Naive thymus-derived CD8-positive, alpha-beta T cell (primary cell): ENCODE measurements at places on chromosomes 11 and 22.

DNA sequence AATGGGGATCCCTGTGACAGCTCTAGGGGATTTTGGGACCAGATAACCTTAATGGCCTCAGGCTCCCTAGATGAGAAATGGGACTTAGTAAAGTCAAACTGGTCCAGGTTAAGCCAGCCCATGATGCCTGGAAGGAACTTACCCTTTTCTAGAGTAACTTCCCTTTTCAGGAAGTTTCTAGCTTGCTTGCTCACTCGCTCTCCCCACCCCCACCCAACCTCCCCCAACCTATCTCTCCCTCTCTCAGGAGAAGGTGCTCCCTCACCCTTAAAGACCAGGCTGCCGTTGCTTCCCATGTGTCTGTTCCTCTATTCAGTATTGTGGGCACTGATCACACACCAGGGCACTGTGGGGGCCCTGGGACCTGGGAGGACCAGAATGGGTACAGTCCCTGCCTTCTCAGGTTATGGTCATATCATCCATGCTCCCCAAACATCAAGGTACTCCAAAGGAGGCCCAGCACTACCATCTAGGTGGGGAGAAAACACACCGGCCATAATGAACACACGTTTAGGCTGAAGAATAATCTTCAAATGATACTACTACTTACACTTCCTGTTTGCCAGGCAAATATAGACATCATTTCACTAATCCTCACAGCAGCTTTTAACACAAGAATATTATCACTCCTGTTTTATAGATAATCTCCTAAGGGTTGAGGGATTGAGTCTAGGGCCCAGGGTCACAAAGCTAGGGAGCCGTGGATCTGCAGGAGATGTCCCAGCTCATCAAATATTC, 18.2 kb downstream of the KCNQ1OT1 start:
- DNase-seq = no peak

DNA sequence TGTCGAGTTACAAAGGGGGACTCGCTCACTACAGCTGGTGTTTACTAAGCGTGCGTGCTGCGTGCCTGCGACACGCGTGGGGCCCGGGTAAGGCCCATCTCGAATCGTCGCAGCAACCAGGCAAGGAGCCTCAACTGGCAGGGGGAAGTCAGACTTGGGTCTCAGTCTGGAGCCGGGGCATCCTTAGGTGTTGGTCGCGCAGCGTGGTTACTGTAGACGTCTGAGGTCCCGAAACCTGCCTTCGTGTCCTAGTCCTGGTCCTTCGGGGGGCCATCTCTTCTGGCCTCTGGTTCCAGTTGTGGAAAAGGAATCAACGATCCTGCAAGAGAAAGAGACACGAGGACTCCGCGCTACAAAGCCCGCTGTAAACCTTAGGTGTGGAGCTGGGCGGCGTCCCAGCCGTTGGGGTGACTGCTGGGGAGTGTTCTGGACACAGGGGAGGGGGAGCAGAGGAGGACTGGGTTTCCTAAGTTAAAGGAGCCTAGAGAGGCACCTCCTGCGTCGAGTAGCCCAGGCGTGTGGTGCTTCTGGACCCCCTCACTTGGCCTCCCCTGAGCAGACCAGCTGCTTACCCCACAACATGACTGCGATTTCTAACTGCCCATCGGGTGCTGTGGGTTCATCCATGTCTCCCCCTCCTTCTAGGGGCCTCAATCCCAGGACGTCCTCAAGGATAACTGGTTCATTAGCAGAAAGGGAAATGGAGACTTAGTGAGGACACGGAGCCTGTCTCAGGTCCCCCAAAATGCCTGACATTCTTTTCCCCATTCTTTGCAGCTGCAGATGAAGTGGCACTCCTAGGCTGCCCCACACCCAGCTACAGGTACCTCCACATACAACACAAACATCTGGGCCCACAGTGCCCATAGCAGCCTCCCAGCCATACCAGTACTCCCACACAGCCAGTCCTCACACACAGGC, 4.9 kb upstream of the WNT11 start:
- DNase-seq = peak; percentile 40

DNA sequence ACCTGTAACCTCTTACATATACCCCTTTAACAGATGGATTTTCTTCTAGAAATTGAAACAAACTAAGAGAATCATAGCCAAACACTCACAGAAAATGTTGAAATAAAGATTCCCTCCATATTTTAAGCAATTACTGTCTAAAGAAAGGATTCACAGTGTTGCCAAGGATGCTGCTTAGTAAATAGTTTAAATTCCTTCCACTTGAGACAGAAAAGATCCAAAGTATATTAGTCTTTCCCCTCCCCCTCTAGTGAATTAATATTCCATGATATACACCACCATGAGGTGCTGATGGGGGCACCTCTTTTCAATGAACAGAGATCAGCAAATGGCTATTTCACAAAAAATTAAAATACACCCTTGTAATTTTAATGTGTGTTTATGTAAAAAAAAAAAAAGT, 186.8 kb downstream of the SOX6 start:
- no peak for DNase-seq

- DNase-seq = no peak
Observed at GRCh38 chr11:95595973-95596489, 193.6 kb downstream of the FAM76B start.

DNA sequence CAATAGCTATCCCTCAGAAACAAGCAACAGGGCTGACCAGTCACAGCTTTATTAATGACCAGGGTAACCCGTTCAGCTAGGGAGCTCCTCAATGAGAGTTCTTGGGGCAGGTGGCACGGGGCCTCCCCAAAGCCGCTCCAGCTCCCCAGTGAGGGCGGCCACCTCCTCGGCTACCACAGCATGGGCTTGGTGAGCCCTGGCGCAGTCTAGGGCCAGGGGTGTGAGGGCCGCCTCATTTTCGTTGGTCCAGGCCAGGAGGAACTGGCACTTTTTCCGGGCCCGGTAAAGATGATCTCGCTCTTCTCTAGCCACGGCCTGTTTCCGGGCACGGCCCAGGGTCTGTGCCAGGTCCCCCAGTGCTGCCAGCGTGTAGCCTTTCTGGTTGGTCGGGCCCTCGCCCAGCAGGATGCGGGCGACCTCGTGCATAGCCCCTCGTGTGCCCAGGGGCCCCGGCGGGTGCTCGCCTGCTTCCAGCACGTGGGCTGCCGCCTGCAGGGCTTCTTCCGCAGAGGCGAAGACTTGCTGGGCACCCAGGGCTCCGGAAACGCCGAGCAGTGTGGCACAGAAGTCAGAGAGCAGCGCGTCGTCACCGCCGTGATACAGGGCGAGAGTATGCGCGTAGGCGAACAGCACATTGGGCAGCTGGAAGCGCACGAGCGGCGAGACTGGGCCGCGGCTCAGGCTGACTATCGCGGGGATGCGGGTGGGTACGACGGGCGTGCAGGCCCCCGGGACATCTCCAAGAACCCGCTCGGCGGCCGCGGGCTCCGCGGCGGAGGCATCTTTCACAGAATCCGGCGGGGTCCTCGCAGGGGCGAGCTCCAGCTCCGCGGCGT, 913 bp downstream of the ZNHIT2 start:
- peak; percentile 75 for DNase-seq

- no peak for DNase-seq
Observed at GRCh38 chr11:95104121-95104830, 14.6 kb downstream of the ENDOD1 start.

DNA sequence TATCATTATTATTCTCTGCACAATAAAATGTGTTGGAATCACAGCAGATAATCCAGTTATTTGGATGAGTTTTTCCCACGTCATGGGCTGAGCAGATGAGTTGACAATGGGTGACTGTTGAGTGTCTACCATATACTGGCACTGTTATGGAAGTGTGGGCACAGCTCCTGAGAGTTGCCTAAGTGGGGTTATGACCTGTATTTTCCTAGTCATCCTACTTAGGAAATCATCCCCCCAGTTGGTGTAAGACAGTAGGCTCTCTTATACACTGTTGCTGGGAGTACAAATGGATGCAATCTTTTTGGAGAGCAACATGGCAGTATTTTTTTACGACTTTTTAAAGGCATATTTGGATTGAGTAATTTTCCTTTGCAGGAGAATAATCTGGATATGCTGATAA, 66.4 kb downstream of the TRAF6 start:
- DNase-seq = no peak

DNA sequence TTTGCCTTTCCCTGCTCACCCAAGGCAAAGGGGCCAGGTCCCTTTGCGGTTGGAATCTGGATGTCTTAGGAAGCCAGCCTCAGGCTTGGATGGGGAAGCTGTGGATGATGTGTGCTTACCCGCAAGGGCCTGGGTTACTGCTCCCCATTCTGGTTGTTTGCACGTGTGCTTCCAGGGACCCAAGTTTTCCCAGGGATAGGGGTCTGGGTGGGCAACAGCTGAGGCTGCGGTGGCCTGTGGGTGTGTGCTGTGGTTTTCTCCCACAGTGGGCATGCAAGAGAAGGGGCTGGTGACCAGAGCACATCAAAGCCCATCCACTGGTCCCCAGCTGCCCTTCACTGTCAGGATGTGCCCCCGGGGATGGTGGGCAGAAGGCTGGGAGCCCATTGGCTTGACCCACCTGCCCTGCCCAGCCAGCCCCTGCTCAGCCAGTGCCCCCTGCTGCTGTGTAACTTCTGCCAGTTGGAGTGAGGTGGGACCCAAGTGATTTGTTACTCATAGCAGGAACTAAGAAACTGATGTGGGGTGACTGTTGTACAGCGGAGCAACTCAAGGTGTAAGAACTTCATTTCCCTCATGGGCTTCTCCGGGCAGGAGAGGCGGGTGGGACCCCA, 3.3 kb downstream of the CAPN5 start:
- no peak for DNase-seq

- DNase-seq = peak; percentile 86
Observed at GRCh38 chr11:67437082-67437808, at the start of gene PTPRCAP. Gene PTPRCAP (minus strand): TSS chr11:67437682. CDS start chr11:67437619, 63 bp downstream.

DNA sequence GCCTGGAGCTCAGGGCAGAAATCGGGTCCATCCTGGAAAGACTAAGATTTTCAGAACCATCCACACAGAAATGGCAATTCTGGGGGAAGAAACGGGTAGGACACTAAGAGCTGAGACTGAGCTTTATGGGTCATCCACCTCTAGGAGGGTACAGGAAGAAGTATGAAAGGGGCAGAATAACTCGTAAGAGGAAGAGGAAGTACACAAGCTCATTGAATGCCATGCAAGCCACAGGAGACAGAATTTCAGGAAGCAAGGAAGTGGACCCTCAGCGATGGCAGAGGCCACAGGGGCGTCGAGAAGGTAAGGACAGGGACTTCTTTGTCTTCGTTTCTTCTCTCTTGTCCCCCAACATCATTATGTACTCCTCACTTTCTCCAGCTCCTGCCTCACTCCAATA, 169.6 kb downstream of the MAML2 start:
- no peak for DNase-seq

DNA sequence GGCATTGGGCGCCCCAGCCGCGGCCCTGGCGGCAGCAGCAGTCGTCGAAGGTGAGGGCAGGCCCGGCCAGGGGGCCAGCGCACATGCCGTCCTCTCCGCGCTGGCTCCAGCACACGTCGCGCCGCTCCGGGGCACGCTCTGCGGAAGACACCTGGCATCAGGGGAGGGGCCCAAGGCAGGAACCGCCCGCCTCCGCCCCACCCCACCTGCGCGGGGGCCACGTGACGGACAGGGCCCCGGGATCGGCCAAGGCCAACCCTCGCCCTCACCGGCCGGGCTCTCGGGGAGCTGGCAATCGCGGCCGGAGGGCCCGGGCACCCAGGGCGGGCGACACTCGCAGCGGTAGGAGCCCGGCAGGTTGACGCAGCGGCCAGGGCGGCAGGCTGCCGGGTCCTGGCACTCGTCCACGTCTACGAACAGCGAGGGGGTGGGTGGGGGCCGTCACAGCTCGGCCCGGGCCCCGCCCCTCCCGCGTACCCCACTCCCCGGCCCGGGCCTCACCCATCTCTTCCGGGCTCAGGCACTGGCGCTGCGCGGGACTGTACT, 14.9 kb downstream of the SCYL1 start:
- no peak for DNase-seq

- DNase-seq = no peak
Observed at GRCh38 chr11:87417951-87418350, 380.2 kb downstream of the TMEM135 start.

GRCh38 chr11:94907226-94907625, 66.1 kb downstream of the CWC15 start:
- no peak for DNase-seq

- DNase-seq = no peak
Observed at GRCh38 chr22:45673482-45674175, 2.0 kb downstream of the ATXN10 start.

DNA sequence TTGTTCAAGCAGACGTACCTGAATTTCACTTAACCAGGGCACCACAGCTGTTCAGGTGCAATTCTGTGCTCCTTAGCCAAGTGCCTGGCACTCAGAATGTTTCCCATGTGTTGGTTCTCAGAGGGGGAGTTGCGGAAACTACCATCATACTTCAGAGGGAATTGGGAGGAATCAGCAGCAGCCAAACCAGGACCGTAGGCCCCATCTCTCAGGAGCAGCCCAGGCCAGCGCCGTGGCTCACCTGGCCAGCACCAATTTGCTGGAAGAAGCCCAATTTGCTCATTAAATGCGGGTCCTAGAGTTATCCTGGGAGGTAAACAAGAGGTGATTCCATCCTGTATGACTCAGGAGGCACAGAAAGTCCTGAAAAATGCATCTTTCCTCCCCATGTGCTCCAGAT, 435.4 kb downstream of the BRD1 start:
- no peak for DNase-seq

DNA sequence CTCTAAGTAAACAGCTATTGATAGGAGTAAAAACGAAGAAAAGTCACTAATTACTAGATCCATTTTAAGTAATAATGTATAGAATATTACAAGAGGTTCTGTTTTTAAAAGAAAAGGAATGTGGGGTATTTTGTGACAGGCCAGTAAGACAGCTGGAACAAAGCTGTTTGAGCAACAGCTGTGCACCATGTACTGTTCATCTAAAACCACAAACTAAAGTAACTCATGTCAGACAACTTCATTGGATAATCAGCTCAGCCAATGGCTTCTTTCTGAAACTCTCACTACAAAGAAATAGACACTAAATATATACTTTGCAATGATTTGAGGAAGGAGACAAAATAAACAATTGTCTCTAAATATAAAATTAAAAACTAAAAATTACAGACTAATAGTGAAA, 16.1 kb downstream of the RRAS2 start:
- DNase-seq = no peak

- DNase-seq = no peak
Observed at GRCh38 chr11:8863838-8864237, 47.2 kb upstream of the AKIP1 start.

GRCh38 chr11:20113149-20113438, 47.2 kb downstream of the DBX1 start:
- DNase-seq = no peak

DNA sequence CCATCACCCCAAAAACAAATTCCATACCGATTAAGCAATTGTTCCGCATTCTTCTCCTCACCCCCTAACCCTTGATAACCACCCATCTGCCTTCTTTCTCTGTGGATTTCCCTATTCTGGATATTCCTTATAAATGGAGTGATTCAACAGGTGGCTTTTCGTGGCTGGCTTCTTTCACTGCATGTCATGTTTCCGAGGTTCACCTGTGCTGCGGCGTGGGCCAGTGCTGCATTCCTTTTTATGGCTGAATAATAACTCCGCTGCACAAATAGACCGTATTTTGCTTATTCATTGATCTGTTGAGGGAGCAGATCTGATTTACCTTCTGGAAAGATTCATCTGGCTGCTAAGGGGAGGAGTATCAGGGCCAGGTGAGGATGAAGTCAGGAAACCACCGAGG, 94.8 kb upstream of the ASPHD2 start:
- no peak for DNase-seq

GRCh38 chr11:11572386-11572785, 49.4 kb downstream of the GALNT18 start:
- DNase-seq = no peak

GRCh38 chr22:19990609-19991394, 25.8 kb downstream of the ARVCF start:
- DNase-seq = no peak
